HFF-Myc (cell line): ENCODE measurements at places on chromosomes 3 and 15.

DNA sequence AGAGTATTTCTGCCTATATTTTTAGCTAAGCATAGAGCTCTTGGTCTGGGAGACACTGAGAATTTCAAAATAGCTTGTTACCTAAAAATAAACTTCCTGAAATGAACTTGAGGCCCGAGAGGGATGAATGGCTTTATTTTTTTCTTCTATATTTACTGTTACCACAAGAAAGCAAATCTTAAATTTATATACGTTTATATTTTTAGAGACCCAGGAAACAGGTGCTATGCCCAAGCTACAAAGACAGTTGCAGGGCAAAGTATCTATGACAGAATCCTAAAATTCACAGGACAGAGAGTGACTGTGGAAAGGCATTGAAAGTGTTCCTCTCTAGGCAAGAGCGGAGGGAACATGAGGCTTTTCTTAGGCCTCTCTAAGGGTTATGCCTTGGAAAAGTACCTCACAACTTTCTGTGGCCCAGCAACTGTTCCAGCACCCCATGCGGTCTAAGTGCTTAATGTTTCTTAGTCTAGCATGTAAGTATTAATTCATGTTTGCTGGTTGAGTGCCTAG is 36.5 kb downstream of the TGFBR2 start:
- no peak for DNase-seq

GRCh38 chr15:74863239-74864056 is 9.7 kb downstream of the SCAMP2 start:
- no peak for DNase-seq

- DNase-seq = no peak
Observed at GRCh38 chr15:27685644-27686043, 413.5 kb downstream of the OCA2 start.

DNA sequence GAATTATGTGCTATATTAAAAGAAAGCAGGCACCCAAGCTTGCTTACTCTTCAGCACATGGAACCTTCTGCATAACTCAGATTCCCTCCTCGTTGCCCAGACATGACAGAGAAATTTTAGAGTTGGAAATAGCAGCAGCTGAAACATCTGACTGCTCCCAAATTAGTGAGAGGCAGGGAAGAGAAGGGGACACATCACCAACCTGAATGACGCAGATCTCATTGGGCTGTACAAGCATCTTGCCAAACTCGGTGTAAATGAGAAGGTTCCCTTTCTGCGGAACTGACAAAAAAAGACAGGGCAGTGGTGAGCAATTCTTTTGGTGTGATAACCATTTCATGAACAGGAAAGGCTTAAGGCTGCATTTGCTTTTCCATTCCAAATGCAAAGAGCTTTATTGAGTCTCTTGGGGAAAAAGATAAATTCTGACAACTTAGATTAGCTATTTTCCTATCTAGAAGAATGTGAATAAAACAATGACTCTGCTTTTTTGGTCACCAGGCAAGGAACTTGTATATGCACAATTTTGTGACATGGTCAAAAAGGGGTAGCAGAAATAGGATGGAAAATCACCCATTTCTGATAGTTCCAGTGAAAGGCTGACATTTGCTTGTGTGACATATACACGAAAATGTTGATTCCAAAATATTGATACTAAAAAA is 35.1 kb downstream of the HGD start:
- no peak for DNase-seq

DNA sequence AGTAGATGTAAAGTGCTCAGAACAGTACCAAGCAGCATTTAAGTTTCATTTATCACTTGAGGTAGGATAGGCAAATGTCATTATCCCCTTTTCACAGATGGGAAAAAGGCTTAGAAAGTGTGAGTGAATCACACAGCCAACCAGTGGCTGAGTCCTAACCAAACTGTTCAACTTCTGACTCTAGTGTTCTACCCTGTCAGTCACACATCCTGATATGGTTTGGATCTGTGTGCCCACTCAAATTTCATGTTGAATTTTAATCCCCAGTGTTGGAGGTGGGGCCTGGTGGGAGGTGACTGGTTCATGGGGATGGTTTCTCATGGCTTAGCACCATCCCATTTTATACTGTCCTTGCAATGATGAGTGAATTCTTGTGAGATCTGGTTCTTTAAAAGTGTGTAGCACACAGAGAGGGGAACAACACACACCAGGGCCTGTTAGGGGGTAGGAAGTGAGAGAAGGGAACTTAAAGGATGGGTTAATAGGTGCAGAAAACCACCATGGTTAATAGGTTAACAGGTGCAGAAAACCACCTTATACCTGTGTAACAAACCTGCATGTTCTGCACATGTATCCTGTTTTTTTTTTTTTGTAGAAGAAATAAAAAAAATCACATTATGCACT is 304.7 kb downstream of the SUCLG2 start:
- DNase-seq = no peak

- DNase-seq = no peak
Observed at GRCh38 chr3:4672725-4673275, 179.7 kb downstream of the ITPR1 start.

DNA sequence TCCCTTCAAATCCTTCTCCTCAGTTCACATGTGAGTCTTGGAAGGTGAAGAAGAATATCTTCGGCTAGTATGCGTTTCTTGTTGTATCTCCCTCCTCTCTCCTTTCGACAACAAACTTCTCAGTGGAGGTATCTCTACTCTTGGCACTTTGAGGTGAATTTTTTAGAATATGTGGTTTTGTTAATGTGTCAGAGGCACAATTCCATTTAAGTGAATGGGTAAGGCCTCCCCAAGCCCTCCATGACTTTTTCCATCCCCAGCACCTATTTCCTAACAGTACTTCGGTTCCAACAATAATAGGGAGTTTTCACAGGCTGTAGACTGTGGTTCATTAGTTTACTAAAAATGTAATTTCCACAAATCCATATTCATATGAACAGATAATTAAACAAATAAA is 74.2 kb downstream of the TM4SF4 start:
- DNase-seq = no peak

GRCh38 chr3:114093016-114093380 is 36.5 kb downstream of the QTRT2 start:
- DNase-seq = no peak
